T-helper 2 cell (primary cell): ENCODE measurements at places on chromosomes 5 and 9.

DNA sequence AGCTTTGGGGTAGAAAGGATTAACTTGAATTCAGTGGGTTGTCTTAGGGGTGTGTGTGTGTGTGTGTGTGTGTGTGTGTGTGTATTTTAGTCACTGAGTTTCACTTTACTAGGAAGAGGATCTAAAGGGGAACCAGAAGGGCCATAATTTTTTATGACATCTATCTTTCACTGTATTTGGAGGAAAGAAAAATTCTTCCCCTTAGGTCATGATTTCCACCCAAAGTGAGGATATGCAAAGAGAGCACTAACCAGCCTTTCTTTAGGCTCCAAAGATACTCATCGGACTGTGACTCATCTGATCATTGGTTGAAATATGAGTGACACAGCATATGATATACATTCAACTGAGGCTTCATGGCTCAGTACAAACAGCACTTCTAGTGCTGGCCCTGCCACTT is 75.2 kb upstream of the RASGRF2 start:
- no peak for DNase-seq

- DNase-seq = no peak
These were observed 143.4 kb upstream of the KLF9 start for GRCh38 chr9:70557661-70558369.

DNA sequence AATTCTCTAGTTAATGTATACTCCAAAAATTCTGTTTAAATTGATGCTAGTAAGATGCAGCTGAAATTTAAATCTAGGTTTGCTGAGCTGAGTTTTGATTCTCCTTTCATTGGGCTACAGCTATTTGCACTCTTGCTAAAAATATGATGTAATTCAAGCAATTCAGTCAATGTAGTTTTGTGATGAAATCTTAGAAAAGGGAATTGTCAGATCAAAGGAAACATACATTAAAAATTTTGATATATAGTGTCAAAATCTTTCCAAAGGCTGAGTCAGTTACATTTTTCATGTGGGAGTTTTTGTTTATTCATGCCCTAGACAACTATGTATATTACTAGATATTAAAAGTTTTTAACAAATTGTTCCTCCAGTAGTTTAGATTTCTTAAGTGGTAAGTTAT is 334.9 kb upstream of the DAB2 start:
- no peak for DNase-seq

GRCh38 chr9:85162822-85163221 is 493.3 kb downstream of the NTRK2 start:
- DNase-seq = no peak

- no peak for DNase-seq
These were observed 405.1 kb upstream of the KLF4 start for GRCh38 chr9:107894572-107895261.

DNA sequence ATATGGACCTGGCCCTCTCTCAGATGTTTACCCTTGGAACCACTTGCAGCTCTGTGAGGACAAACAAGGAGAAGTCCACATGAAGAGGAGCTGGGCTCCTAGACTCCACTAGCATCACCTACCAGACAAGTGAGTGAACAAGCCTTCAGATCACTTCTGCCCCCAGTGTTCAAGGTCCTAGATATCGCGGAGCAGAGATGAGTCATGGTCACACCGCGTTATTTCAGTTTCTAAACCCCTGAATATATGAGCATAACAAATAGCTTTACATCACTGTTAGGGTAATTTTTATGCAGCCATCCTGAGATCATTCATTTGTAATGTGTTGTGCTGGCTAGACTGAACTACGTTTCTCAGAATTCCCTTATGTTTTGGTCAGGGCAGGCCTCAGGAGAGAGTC is 77.0 kb upstream of the DAP start:
- DNase-seq = no peak

DNA sequence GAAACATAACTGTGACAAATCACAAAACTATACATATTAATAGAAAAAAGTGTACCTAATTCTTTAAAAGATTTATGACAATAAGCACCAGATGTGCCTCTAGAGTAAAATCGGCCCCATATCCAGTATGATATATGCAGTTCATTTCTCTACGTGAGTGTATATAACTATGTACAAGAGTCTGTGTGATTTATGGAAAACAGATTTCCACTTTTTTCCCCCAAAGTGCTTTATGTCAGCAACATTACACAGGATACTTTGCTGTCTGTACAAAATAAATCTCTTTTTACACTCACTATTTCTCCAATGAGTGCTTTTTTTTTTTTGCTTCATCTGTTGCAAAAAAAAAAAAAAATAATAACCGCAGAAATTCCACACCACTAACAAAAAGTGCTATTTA is 298.8 kb upstream of the RFX3 start:
- DNase-seq = no peak

DNA sequence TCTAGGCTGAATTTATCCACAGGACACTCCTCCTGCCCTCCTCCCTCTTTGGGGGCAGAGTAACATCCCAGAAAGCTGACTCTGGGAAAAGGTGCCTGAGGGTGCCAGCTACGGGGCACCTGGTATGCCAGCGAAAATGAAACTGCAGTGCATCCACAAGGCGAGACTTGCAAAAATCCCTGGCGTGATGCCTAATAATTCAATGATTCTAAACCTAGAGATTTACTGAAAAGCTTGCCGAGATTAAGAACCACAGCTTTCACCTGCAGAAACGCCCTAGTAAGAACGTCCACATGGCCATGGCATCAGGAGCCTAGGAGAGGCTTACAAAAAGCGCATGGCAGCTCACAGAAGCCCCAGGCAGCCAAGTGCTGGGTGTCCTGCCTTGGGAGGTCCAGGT is 20.9 kb downstream of the CCNJL start:
- no peak for DNase-seq

DNA sequence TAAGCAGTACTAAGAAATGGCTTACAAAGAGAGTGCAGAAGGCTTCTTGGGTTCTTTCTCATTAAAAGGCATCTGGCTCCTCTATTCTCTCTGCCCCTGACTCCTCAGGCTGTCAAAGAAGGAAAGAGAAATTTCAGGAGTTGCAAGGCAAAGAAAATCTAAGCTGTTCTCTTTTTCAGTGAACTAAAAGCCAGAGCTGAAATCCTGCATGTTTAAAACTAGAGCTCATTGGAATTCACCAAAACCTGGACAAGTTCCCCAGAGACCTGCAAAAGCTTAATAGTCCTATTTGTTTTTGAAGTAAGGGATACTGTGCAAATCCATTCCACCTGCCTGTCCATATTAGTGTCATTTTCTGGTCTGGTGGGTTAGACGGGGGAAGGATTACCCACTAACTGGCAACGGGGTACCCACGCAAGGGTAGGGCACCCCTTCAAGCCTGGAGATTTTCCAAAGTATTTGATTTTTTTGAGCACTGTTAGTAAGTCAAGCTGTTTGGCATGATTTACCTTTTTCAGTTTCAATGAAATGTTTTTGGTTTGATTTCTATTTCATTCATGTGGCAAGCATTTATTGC is 179.3 kb downstream of the FSTL4 start:
- no peak for DNase-seq

GRCh38 chr5:133029416-133029815 is 3.1 kb upstream of the ZCCHC10 start:
- DNase-seq = no peak

GRCh38 chr5:120150770-120151169 is 313.3 kb upstream of the PRR16 start:
- DNase-seq = no peak

DNA sequence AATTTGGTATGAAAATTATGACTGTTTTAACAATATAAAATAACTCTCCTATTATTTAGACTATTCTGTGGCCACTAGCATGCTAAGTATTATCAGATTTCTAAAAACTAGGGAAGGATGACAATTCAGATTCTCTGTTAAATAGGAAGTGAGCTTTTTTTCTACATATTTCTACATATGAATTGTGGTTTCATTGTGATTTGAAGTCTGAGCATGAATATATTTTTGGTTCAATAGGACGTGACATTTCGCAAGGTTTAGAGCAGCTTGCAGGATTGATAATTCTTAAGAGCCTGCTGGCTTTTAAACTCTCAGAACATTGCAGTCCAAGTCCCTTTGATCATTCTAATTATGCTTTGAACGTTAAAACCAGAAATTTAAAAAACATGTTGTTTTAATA is 82.9 kb downstream of the ADGRV1 start:
- no peak for DNase-seq

DNA sequence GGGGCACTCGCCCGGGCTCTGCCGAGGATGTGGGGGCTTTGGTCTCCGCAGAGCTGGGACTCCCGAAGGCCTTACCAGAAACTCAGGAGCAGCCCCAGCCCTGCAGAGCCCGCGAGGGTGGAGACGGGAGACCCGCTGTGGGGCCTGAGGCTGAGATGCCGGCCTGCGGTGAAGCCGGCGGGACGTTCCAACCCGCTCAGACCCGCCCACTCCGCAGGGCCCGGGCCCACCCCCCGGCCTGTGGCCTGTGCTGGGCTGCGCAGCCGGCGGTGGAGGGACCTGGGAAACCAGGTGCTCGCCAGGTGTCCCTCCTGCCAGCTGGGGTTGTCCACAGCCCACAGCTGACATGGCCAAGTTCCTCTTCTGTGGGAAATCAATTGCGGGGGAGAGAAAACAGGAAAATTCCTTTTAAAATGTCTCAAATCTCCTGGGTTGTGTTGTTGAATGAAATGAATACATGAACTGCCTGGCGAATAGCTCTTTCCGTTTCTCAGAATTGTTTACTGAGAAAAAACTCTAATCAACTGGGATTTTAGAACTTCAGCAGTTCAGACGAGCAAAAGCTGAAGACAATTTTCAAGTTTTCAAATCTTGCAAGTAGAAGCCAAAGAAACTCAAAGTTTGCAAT is 49.0 kb upstream of the IRX4 start:
- no peak for DNase-seq

DNA sequence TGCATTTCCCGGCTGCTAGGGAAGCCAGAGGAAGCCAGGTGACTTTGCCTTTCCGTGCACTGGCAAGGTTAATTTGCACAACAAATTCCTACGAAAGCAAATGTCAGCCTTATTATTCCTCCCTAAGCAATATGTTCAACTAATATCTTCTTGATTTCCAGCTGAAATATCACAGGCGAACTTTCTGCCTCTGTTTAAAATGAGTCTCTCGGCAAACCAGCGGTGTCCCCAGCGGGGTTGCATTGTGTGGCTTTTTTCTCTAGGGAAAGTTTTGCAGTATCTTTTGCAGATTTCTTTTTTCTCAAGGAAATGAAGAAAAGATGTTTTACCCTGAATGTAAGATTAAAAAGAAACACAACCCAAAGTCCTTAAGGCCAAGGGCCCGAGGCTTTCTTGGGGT is 1.9 kb downstream of the DBH start:
- DNase-seq = no peak

DNA sequence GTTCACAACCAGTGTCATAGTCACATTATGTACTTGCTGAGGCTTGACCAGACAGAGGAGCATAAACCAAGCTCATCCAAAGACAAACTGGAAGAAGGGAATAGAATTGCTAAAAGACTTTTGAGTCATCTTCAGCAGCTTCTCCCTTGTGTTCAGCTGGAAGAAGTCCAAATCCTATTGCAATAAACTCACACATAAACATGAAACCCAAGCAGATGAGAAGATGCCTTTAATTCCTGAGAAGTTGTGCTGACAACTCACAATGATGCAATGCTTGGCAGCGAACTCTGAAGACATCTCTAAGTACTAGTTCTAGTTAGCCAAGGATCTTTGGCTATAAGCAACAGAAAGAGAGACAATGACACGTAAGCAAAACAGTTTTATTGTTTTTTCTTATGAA is 642.1 kb downstream of the KCTD16 start:
- no peak for DNase-seq

DNA sequence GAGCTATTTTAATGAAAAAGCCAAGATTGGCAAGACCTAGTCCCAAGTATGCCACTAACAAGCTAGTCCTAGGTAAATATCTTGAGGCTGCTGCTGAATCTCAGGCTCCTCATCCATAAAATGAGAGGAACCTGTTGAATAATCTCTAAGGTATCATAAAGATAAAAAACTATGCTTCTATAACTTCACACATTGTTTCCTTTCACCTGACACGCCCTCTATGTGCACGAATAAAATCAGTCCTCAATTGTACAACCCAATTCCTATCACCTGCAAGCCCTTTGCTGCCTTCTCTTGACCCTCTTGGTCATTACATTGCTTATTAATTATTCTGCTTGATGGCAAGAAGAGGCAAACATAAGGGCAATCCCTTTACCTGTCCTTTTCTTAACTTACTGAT is 69.9 kb downstream of the TRPM6 start:
- no peak for DNase-seq

- no peak for DNase-seq
These were observed 111.8 kb upstream of the APC start for GRCh38 chr5:112625689-112626438.

DNA sequence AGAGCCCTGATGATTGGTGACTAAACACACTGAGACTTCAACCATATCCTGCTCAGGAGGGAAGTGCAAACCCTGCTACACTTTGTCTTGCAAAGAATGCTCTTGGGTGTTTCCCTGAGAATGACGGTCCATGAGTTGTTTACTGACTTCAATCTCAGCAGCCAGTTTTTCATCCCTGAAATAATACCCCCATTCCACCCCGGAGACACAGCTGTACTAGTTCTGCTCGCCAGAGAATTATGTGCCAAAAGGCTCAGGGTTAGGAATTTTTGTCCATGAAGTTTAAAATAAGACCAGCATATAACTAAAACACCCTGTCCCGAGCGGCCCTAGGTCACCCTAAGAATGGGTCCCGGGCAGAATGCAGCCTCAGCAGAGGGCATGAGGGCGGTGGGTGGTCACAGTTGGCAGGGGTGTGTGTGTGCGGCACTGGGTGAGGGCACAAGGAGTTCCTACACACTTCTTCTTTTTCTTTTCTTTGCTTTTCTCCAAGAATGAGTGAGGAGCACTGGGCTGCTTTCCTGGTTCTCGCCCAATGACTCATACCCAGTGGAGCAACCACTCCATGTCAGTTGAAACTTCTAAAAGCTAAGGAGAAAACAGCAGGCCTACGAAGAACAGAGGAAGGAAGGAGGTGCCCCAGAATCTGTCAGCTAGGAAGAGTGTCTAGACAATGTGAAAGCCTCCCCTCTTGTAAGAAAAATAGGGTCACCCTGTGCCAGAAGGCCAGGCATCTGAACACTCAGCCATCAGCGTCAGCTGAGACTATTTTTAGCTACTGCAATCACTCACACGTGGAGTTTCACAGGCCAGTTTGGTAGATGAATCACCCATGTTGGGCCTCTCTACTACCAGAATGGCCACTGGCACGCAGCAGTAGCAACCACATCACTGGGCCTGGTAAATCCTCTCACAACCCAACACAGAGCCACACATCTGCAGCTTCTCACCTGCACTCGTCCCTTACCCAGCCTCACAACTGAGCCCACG is 105.9 kb downstream of the DPYSL3 start:
- no peak for DNase-seq

GRCh38 chr9:96015876-96016686 is 140.6 kb downstream of the ERCC6L2 start:
- DNase-seq = no peak

DNA sequence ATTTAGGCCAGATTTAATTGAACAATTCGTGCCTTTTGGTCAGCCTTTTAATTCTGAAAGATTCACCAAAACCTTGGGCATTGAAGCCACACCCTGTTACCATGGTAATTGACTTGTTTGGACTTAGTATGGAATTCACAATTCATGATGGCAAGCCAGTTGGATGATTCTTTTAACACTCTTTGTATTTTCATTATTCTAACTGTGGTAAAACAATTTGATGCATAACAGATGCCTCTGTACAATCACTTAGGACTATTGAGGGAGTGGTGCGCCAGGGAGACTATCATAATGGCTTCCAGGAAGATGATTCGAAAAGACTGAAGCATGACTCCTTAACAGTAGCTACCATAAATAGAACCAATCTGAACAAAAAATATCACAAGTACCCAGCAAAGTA is 381.1 kb upstream of the ADAMTS16 start:
- DNase-seq = no peak
